NCI-H524 (cell line): ENCODE measurements at places on chromosomes 3 and 15.

GRCh38 chr3:68483041-68483440, 449.3 kb downstream of the TAFA4 start:
- no peak for DNase-seq

DNA sequence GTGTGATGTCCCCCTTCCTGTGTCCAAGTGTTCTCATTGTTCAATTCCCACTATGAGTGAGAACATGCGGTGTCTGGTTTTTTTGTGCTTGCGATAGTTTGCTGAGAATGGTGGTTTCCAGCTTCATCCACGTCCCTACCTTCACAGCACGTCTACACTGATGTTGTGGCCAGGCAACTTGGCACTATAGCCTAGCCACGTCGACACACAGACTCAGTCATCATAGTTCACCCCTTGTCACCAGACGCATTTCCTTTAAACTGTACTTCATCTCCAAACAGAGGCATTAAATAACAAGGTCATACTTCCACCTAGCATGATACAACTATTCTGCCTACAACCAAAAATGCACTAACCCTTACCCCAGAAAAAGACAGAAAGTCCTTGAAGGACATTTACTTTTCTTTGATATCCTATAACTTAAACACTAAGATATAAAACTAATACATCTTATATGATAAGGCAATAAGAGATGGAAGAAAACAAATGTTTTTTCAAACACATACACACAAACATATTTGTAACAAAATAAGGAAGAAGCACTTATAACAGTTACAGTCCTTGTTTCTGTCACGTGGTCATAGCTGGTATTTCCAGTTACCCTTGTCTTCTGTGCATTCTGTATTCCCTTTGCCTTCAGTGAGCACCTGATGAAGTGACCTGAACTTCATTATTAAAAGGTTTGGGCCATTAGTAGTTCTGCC, 121.4 kb downstream of the KLF13 start:
- no peak for DNase-seq

DNA sequence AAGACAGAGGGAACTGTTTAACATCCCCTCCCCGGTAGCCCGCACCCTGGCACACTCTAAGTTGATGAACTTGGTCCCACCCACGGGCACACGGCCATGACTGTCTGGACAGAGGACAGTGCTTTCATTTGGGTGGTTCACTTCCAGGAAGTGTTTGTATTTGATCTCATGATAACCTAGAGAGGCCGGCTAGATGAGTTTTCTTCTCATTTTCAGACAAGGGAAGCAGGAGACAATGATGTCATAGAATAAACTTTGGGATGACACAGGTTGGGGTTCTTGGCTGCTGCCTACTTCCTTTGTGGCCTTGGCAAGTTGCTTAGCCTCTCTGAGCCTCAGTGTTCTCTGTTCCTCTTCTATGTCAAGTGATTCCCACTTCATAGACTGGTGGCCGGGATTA, 16.1 kb upstream of the LYSMD4 start:
- no peak for DNase-seq

DNA sequence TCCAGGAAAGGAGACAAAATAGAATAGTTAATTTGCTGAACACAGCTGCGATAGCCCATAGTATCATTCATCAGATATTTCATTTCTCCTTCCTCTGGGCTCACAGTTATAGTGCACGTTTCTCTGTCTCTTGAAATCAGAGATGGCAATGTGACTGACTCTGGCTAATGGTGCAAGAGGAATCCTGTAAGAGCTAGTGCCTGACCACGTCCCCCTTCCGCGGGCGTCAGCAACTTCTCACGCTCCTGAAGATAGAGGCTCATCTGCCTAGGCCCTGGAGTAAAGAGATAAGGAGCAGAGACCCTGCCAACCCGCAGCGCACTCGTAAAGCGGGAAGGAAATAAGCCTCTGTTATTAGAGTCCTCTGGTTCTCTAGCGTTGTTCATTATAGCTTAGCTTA, 391.8 kb downstream of the VPS13C start:
- DNase-seq = no peak

GRCh38 chr3:24500806-24501205, 6.2 kb upstream of the THRB start:
- no peak for DNase-seq

GRCh38 chr3:66418475-66418931, 82.3 kb downstream of the LRIG1 start:
- no peak for DNase-seq

DNA sequence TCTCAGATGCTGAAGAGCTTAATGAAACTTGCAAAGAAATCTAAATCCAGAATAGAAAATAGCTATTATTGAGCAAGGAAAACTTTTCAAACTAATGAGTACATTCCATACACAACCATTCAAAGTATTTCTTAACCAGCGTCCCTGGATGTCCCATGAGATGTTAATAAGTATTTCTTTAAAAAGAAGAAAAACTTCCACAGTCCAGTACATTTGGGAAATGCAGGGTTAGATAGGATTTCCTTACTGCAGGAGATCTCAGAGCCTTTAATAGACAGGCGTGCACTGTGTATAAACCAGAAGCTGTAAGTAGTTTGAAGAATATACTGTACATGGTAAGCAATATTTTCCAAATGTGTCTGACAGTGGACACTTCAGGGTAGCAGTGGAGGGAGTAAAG, 29.6 kb upstream of the BHLHE40 start:
- no peak for DNase-seq

GRCh38 chr15:47351501-47351900, 365.8 kb upstream of the SEMA6D start:
- DNase-seq = no peak

DNA sequence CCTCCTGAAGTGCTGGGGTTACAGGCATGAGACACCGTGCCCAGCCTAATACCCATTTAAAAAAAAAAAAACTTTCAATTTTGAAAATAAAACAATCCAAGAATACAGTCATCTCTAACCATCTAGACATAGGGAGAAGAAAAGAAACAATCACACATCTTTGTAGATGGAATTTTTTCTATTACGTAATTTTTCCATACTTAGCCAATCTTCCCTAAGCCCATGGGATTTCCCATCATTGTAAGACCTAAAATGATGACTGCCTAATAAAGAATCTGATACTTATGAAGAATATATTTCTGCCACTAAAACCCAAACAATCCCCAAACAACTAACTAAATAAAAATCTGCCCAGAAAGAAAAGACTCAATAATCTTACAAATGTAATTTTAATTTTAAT, 88.7 kb downstream of the CBLB start:
- no peak for DNase-seq

DNA sequence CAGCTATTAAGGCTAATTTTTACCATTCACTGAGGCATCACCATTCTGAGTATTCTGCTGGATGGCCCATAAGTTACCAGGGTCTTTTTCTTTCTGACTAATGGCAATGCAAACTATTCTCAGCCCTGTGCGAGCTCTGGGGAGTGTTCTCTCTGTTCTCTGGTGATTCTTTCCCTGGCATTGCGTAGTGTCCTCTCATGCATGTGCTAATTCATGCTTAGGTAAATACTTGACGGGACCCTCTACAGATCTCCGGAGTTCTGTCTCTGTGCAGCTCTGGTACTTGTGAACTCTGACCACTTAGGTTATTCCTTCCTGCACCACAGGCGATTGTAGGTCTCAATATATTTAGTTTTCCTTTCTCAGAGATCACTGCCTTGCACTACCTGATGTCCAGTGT, 34.8 kb downstream of the UBE2E1 start:
- no peak for DNase-seq

DNA sequence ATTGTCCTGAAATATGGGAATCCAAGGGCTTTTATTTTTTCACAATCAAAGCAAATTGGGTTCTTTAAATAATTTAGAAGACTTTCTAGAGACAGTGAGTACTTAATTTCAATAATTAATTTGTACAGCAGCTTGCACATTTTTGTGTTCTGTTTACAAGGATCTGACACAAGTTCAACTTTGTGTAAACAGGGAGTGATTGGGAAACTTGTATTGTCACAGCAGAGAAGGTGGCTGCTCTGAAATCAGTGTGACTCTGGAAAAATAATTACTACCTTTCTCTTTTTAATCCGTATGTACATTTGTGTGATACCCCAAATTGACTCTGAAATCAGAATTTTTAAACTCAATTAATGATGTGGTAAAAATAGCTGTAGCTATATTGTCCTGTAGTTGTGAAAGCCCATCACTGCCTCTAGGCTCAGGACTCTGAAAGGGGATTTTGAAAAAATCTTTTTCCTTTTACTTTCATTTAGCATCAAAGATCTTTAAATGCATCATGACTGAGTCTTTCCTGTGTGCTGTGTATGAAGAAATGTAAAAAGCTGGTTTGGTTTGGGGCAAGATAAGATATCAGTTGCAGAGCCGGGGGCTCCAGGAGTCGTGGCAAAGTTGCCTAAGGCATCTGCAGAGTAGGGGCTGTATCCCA, 45.1 kb downstream of the MFSD1 start:
- no peak for DNase-seq

- no peak for DNase-seq
Observed at GRCh38 chr15:101017093-101017754, 98.1 kb downstream of the LRRK1 start.

DNA sequence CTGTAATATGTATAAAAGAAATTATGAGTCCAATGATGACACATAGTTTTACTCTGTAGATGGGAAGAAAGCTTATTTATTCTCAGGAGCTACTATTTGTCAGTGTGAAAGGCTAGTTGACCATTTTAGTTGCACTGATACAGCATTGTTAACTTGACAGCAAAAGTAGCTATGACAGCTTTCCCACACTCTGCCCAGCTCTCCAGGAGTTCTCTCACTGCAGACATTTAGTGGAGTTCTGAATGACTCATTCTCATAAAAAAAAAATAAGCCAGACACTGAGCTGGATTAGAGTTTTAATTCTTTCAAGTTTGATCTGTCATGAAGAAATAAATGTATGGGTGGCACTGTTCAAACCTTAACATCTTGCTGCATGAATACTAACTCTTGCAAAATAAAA, 77.2 kb upstream of the CFAP20DC start:
- DNase-seq = no peak

- DNase-seq = no peak
Observed at GRCh38 chr3:3560591-3561311, 238.5 kb upstream of the LRRN1 start.

- DNase-seq = no peak
Observed at GRCh38 chr3:148998297-148998696, 7.0 kb downstream of the GYG1 start.

DNA sequence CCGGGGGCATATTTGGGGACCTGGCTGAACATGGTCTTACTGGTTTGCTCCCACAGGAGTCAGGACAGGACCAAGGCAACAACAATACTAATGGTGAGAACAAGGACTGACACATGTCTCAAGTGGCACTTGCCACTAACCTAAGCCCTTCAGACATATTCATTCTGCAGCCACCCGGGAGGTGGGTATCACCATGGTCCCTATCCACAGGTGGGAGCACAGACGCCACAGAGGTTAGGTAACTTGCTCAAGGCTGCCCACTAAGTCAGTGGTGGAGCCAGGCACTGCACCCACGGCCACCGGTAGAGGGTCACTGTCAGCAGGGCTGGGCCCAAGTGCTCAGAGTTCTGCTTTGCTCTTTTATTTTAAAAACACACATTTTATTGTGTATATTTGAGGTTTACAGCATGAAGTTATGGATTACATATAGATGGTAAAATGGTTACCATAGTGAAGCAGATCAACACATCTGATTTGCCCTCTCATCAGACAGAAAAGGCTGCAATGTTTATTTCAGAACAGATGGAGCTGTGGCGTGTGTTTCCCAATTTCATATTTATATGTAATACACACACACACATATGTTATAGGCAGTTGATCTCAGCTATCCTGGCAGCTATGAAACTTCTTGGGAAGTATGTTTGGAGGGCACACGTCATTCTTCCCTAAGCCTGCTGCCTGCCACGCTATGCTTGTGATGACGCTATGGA, 30.0 kb upstream of the SLC41A3 start:
- no peak for DNase-seq

DNA sequence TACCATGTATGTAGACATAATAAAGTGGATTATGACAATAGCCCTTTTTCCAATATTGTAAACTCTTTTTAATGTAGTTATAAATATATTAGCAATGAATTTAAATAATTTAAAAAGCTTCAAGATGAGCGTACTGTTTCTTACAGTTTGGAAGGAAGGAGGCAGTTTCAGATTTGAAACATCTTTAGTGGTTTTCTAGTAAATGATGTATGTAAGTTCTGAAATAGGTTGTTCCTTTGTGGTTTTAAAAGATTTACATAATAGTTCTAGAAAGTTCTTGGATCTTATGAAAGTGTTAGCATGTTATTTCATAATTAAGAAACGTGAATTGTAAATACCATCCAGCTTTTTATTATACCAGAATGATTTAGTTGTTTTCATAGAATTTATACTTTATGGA, 16.0 kb downstream of the DNAJC19 start:
- no peak for DNase-seq

GRCh38 chr15:80849308-80849707, 70.1 kb downstream of the CEMIP start:
- no peak for DNase-seq

DNA sequence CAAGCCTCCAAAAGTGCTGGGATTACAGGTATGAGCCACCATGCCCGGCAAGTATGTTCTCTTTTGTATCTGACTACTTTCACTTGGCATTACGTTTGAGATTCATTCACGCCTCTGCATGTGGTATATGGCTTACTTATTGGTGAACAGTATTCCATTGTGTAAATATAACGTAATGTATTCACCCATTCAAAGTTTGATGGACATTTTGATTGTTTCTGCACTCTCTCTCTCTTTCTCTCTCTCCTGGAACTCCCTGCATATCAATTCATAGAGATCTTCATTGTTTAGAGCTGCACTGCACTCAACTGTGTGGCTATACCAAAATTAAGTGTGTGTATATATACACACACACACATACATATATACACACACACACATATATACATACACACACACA, 30.4 kb downstream of the SPPL2A start:
- no peak for DNase-seq

DNA sequence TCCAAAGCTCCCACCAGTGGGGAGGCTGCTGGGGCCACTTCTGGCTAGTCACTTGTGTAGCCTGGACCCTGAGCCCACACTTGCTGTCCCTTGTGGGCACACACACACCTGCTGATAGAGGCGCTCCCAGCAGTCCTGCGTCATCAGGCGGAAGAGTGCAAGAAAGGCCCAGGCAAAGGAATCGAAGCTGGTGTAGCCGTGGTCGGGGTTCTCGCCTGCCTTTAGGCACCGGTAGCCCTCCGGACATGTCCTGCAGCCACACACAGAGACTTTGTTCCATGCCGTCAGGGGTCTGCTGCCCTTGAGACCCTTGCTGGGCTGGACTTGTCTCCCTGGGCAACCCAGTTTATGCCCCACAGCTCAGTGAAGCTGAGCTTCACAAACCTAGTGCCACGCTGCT, 42.9 kb downstream of the SCN5A start:
- DNase-seq = no peak

GRCh38 chr3:71064956-71065763, 518.4 kb downstream of the FOXP1 start:
- peak; percentile 50 for DNase-seq

- no peak for DNase-seq
Observed at GRCh38 chr3:137382005-137382594, 382.0 kb upstream of the SOX14 start.

- no peak for DNase-seq
Observed at GRCh38 chr3:127763816-127764215, 58.5 kb downstream of the MGLL start.
